ENCODE measurements at places on chromosomes 3 and 15.

GRCh38 chr3:112582244-112582874 is 20.5 kb downstream of the SLC35A5 start:
- peak; percentile 47 for DNase-seq

GRCh38 chr3:42387802-42388651 is 22.4 kb downstream of the LYZL4 start:
- DNase-seq, result no peak

- DNase-seq, result peak; percentile 24
Observed at GRCh38 chr3:133448478-133449122, 48.7 kb downstream of the BFSP2 start.

- no peak for DNase-seq
Observed at GRCh38 chr3:58203541-58203940, 7.2 kb downstream of the DNASE1L3 start.

GRCh38 chr3:177452831-177453450 is 255.7 kb upstream of the TBL1XR1 start:
- peak; percentile 35 for DNase-seq

DNA sequence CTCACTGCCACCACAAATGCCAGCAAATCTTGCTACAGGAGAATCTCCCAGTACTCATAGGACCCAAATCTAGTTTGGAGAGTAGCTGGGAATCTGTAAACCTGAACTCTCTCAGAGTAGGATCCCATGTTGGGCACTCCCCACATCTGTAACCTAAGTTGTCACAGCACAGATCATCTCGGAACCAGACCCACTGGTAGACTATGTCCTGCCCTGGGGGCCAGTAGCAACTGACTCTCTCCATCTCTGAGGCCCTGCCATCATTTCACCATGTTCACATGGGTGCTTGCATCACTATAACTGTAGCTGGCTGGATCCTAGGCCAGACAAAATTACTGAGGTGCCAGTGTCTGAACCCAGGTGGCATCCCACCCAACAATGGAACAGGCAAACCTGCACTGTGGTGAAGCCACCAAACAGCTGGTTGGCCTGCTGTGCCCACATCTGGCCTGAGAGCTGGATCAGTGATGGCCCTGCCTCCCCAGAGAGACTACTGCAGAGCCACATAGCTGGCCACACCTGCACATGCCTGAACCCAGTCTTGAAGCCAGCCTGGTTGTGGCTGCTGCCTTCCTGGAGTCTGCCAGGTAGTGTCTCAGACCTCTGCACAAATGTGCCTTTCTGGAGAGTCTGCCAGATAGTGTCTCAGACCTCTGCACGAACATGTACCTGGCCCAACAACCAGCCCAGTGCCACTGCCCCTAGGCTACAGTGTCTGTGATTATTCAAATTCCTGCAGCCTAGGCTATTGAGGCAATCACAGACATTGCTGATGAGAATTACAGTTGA is 82.0 kb downstream of the ISL2 start:
- no peak for DNase-seq

DNA sequence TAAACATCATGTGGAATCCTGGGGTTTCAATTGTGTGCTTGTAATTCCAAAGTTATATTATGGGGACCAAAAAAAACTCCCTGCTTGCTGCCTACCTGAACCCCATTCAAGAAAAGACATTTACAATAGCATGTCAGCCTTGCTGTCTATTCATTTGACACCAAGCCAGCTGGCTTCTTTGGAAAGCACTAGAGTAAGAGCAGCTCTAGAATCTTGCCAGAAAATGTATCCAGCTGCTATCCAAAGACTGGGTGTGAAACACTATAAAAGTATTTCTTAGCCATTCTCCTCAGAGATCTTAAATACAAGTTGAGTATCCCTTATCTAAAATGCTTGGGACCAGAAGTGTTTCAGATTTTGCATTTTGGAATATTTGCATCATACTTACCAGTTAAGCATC is 87.4 kb downstream of the RAD18 start:
- DNase-seq, result no peak

- DNase-seq, result no peak
Observed at GRCh38 chr3:171165983-171166382, 139.5 kb upstream of the SLC2A2 start.

DNA sequence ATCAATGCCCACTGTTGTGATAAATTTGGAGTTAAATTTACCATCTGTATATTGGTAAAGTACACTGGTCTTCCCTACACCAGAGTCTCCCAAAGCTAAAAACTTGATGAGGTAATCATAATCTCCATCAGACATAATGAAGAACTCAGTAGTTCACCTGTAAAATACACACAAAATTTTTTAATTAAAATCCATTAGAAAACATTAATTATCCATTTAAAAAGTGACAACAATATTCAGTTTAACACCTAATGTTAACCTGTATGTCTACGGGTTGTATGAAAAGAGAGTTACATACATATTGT is 38.0 kb upstream of the RSL24D1 start:
- DNase-seq, result no peak

DNA sequence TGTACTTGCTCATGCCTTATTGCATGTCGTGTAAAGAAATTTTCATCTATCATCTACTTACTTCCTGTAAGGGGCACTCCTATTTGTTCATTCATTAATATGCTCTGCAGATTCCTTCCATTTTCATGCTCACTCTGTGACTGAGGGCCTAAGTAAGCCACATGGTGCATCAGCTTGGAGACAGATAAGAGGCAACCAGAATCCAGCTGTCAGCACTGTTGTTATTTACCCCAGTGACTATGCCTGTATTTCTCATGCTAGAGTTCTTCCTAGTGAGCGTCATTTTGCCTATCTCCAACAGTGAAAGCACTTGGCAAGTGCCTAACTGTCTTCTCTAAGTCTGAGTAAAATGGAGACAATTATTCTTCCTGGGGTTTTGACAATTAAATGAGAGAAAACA is 124.8 kb upstream of the ABI3BP start:
- DNase-seq, result no peak

- DNase-seq, result peak; percentile 11
Observed at GRCh38 chr3:133401374-133402135, 1.7 kb downstream of the BFSP2 start.

DNA sequence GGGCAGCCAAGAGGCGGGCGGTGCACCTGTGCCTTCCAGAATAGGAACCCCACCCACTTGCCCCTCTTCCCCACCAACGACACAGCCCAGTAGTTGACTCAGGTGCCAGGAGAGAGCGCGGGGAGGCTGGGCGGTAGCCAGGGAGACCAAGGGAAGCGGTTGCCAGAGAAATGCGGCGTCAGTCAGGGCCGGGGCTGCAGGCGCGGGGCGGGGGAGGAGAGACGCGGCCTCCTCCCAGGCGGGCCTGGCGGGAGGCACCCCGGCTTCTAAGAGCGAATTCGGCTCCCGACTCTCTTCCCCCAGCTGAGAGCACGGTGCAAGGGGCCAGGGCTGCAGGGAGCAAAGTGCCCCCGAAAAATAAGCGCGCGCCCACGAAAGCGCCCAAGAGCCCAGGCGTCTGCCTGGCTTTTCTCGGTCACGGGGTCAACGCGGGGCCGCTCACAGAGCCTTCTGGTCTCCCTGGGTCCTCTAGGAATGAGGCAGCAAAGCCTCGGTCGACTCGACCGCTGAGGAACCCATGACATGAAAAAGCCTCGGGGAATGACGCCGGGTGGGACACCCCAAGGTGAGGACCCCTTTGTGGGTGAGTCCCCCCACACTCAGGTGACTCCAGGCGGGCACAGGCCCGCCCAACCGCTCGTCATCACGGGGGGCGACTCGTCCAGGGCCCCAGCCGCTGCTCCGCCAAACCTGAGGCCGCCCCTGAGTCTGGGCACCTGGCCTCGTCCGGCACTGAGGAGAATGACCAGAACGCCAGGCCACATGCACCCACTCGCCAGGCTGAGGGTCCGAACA is 716 bp downstream of the CPEB1 start:
- peak; percentile 88 for DNase-seq

DNA sequence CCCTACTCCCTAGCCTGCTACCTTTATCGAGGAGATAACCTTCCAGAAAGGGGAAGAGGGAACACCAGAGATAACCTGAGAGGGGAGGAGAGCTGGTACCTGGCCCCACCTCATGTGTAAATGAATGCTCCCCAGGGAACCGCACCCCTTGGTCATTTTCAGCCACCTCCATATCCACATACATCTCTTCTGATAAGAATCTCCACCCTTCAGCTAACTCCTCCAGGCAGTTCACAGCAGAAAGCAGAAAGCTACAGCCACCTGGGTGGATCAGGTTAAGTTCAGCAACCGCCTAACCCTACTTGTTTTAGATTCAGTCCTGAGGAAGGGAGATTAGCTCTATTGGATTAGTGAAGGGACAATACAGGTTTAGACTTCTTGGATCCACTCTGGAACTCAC is 38.0 kb upstream of the TIMP4 start:
- DNase-seq, result no peak

DNA sequence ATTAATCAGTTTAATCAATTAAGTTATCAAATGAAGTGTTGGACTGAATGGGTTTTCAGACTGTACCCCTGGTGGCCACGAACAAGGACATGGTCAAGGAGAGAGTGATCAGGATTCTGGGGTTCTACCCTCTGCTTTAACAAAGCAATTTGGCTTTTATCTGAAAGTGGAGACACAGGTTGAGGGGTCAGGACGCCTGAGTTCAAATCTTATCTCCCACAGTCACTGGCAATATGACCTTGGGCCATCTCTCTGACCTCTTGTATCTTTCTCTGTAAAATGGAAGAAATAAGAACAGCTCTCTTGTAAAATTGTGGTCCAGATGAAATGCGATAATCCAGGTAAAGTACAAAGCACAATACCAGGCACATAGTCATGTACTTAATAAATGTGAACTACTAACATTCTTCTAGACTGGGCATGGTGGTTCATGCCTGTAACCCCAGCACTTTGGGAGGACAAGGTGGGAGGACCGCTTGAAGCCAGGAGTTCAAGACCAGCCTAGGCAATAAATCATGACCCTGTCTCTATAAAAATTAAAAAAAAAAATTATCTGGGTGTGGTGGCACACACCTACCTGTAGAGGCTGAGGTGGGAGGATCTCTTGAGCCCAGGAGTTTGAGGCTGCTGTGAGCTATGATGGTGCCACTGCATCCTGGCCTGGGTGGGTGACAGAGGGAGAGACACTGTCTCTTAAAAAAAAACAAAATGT is 48.6 kb upstream of the ARL8B start:
- no peak for DNase-seq

DNA sequence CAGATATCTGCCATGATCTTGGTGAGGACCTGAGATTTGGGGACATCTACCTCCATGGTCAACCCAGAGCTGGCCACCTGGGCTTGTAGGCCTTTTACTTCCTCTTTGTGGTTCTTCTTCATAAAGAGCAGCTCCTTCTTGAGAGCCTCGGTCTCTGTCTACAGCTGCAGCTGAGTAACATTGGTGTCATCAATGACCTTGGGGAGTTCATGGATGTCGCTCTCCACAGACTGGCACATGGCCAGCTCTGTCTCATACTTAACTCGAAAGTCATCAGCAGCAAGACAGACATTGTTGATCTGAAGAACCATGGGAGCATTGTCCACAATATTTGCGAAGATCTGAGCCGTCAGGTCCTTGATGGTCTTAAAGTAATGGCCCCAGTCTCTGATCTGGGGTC is 15.7 kb upstream of the RASA2 start:
- DNase-seq, result no peak

- peak; percentile 3 for DNase-seq
Observed at GRCh38 chr15:83299462-83299861, 15.0 kb upstream of the BNC1 start.

DNA sequence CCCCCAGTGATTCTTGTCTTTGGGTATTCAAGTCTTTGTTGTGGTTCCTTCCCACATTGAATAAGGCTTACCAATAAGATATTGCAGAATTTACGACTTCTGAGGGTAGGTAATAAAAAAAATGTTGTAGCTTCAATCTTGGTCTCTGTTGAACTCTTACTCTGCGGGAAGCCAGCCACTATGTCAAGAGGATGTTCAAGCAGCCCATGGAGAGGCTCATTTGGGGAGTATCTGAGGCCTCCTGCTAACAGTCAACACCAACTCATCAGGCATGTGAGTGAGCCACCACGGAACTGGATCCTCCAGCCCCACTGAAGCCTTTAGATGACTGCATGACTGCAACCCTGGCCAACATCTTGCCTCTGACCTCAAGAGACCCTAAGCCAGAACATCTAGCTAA is 3.2 kb upstream of the TBC1D23 start:
- no peak for DNase-seq

GRCh38 chr3:55641964-55642363 is 154.9 kb upstream of the WNT5A start:
- no peak for DNase-seq

- no peak for DNase-seq
Observed at GRCh38 chr15:44157679-44158078, 37.4 kb downstream of the FRMD5 start.

- DNase-seq, result no peak
Observed at GRCh38 chr3:35969406-35969805, 330.1 kb downstream of the ARPP21 start.

DNA sequence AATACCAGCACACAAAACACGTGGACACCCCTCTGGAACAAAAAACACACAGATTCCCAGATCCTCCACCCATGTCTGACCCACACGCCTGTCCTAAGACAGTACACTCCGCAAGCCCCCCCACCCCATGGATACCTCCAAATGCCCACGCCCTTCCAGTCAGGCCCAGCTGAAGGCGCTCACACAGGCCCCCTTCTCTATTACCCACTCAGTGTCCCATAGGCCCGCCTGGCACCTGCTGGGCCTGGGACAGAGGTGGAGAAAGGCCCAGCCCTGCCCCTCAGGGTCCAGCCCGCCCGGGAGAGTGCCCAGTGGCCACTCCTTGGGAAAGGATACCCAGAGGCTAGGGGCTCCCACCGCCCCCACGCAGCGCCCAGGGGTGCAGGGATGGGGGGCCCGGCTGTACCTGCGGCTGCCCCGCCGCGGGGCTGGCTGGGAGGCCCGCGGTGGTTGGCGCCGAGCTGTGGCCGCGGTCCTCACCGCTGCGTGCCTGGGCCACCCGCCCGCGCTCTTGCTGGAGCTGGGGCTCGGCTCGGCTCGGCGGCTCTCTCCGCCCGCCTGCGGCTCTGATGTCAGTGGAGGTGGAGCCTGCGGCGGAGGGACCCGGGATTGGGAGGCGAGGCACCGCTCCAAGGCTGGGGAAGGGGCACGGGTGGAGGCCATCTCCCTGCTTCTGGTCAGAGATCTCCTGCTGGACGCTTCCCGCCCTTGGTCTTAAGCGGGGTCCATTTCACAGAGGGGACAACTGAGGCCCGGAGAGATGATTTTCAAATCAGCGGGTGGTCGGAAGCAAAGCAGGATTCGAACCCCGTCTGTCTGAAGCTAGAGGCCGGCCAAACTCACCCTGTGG is at the start of gene CAMK1:
CAMK1 (minus strand) TSS at position 522 of the 850 bp plus-strand sequence. CDS start 2,198 bp downstream, outside the sequence.
- DNase-seq, result peak; percentile 71

DNA sequence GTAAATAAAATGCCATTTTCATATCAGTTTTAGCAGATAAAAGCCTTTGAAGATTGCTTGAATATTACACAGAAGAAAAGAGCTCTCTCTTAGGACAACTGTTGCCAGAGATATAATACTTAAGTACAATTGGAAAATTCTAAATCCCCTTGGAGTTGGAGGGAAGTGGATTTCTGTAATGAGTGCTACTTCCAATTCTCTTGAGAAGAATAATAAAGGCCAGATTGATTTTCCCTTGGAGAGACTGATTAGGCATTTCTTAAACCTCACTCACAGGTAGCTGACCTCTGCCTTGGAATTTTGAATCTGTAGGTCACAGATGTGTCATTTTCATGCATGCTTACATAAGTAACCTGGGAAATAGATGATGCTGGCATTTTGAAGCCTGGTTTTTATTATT is 29.8 kb upstream of the PSMD6 start:
- no peak for DNase-seq

- no peak for DNase-seq
Observed at GRCh38 chr15:63057468-63058345, 15.2 kb downstream of the TPM1 start.

GRCh38 chr3:186532598-186533072 is 11.5 kb downstream of the CRYGS start:
- DNase-seq, result no peak
